Natural killer cell (primary cell): ENCODE measurements at places on chromosomes 7 and 10. TPM values are rescaled to one million over a fixed set of nuclear protein-coding genes. Genes with fewer than 3 reads are reported as not detected.

DNA sequence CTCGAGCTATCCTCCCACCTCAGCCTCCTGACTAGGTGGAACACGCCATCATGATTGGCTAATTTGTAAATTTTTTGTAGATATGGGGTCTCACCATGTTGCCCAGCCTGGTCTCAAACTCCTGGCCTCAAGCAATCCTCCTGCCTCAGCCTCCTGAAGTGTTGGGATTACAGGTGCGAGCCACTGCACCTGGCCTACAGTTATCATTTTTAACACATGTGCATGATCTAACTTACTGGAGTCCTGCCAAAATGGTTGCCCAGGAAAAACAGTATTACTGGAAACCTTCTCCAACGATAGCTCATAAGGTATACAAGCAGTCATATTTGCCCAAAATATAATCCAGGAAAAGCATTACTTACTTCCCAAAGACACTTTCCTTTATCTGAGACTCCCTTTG, 20.2 kb downstream of the MRPL32 start:
- peaks cover 2% of the 10 kb centered on the region for H3K27me3 ChIP-seq
- no peaks in the 10 kb centered on the region for H3K36me3 ChIP-seq
- H3K4me1 ChIP-seq: no peaks in the 10 kb centered on the region
- DNase-seq: no peak
- no peak overlapping the region for H3K4me3 ChIP-seq

- H3K36me3 ChIP-seq: no peaks in the 10 kb centered on the region
- H3K27me3 ChIP-seq: no peaks in the 10 kb centered on the region
- H3K27ac ChIP-seq: peak overlapping the region; percentile 59
- no peak overlapping the region for H3K4me3 ChIP-seq
- no peaks in the 10 kb centered on the region for H3K4me1 ChIP-seq
Observed at GRCh38 chr10:62540389-62540788, 166.2 kb downstream of the ZNF365 start.

GRCh38 chr10:42732266-42732665, 50.3 kb upstream of the BMS1 start:
- no peaks in the 10 kb centered on the region for H3K36me3 ChIP-seq
- no peak for DNase-seq
- H3K27ac ChIP-seq: no peak overlapping the region
- no peaks in the 10 kb centered on the region for H3K4me1 ChIP-seq
- H3K27me3 ChIP-seq: no peaks in the 10 kb centered on the region

GRCh38 chr10:47071891-47072290, 160.7 kb downstream of the PTPN20 start:
- H3K36me3 ChIP-seq: no peaks in the 10 kb centered on the region
- no peaks in the 10 kb centered on the region for H3K4me1 ChIP-seq
- no peak for DNase-seq
- H3K27ac ChIP-seq: no peak overlapping the region
- H3K27me3 ChIP-seq: peaks cover 2% of the 10 kb centered on the region
- H3K4me3 ChIP-seq: no peak overlapping the region

DNA sequence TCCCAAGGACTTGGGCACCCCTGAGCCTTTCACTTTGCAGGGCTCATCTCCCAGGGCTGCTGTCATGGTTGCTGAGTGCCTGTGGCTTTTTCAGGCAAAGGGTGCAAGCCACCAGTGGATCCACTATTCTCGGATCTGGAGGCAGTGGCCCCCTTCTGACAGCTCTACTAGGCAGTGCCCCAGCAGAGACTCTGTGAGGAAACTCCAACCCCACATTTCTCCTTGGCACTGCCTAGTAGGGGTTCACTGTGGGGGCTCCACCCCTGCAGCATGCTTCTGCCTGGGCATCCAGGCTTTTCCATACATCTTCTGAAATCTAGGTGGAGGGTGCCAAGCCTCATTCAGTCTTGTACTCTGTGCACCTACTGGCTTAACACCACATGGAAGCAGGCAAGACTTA, 675.0 kb upstream of the MBL2 start:
- no peaks in the 10 kb centered on the region for H3K4me1 ChIP-seq
- no peak overlapping the region for H3K27ac ChIP-seq
- no peaks in the 10 kb centered on the region for H3K36me3 ChIP-seq
- H3K27me3 ChIP-seq: no peaks in the 10 kb centered on the region
- DNase-seq: no peak
- no peak overlapping the region for H3K4me3 ChIP-seq

GRCh38 chr10:50629495-50630122, 5.9 kb upstream of the SGMS1 start:
- peaks cover 8% of the 10 kb centered on the region for H3K4me1 ChIP-seq
- H3K27ac ChIP-seq: no peak overlapping the region
- DNase-seq: no peak
- peaks cover 3% of the 10 kb centered on the region for H3K36me3 ChIP-seq
- H3K4me3 ChIP-seq: no peak overlapping the region

- H3K4me1 ChIP-seq: no peaks in the 10 kb centered on the region
- H3K27me3 ChIP-seq: no peaks in the 10 kb centered on the region
- H3K4me3 ChIP-seq: no peak overlapping the region
- DNase-seq: no peak
- no peaks in the 10 kb centered on the region for H3K36me3 ChIP-seq
Observed at GRCh38 chr10:77234599-77234998, 403.0 kb downstream of the KCNMA1 start.

Gene CALHM2
- 37.2 TPM for total RNA-seq

Gene SLC18A3
- not detected for total RNA-seq
